ENCODE measurements at places on chromosomes 12 and 14.
A peak's percentile ranks its signal among the peaks of the same experiment; 100 is the strongest.

- peak; percentile 41 for DNase-seq
These were observed 89.0 kb downstream of the AKAP6 start for GRCh38 chr14:32417956-32418552.

- DNase-seq = peak; percentile 93
These were observed 201.9 kb downstream of the DAD1 start for GRCh38 chr14:22386924-22387775.

- DNase-seq = no peak
These were observed 19.7 kb upstream of the DUSP16 start for GRCh38 chr12:12582193-12582881.

DNA sequence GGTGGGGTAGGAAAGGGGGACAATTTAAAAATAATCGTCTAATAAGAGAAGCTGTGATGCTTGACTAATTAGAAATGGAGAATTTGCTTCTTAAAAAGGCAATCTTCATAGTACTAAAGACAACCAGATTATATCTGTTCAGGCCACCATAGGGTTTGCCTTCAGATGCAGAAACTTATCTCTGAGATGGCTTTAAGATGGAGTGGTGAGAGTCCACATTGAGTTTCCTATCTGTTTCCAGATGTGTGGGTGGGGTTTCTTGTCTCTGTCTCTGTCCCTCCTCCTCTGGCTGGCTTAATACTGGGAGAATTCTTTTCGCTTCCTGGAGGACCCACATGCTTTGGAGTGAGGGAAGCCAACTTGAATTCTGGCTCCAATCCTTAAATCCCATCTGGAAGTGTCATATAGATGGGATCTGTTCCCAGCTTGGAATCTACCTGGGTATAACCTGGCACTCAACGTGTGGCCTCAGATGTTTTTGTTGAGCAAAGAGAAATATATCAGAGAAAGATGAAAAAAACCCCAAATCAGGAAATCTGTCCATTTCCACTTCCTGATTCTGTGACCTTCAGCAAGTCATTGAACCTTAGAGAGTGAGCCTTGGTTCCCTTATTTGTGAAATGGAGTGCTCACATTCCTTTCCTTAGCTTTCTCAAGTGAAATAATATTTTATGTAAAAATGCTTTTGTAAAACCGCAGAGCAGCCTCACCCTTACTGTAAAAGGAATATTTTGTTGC, 66.4 kb downstream of the CHST11 start:
- no peak for DNase-seq

GRCh38 chr14:100732766-100733100, 6.0 kb downstream of the DLK1 start:
- DNase-seq = no peak

- no peak for DNase-seq
These were observed 139.3 kb upstream of the TMCC3 start for GRCh38 chr12:94789510-94790225.

DNA sequence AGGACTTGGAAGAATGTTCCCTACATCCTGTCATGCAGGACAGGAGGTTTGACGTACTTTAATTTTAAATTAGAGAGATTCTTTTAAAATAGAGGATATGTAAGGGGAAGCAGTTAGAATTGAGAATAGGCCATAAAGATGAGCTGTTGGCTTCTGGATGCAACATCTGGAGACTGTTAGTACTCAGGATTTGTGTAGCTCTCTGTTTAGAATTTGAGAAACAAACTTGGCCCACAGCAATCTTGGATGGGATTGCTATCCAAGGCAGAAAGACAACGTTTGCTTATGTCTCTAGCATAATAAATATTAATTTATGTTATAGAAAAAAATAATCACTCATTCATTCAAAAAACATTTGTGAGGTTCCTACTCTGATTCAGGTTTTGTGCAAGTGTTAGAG, 398.4 kb upstream of the NOVA1 start:
- DNase-seq = peak; percentile 26

DNA sequence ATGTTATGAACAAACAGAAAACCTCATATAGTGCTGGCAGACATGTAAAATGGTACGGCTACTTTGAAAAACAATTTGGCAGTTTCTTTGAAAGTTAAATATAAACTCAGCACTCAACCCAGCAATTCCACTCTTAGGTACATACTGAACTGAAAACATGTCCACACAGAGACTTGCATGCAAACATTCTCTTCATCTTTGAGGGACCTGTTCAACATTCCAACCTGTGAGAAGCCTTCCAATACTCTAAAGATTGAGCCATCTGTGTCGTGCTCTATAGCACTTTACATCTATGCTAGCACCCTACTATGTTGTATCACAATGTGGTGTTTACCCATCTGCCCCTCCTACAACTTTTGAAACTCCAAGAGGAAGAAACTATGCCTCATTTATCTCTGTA, 79.3 kb downstream of the DNAI7 start:
- no peak for DNase-seq

DNA sequence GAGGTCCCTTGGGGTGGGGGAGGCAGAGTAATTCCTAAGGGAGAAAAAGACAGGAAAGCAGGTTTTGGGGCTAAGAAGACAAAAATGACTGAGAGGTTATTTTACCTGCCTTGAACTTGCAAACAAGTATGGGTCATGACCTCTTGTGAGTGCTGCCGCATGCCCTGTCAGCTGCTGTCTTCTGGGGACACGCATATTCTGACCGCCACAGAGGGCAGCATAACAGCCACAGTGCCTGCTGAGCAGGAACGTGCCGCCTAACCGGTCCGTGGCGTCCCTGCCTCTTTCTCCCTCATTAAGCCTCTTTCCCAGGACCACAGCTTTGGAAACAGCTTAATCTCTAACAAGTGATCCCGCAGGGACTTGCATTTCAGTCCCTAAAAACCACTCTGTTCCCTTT, 51.3 kb upstream of the KCNA1 start:
- peak; percentile 38 for DNase-seq

- no peak for DNase-seq
These were observed 103.9 kb downstream of the SUDS3 start for GRCh38 chr12:118480235-118480634.

DNA sequence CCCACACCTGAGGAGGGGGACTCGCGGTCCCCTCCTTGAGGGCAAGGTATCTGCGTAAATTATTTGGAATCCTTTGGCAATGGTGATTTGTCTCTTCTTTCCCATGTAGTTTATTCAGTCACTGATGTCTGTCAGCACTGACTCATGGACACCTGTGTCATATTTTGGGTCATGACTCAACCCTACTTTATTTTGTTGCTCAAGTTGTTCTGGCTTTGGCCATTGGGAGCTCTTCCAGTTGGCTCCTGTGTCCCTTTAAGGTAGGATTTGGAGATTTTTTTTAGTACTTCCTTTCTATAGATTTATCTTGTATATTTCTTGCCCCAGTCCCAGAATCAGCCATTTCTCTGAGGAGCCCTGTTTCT, 47.4 kb upstream of the C14orf180 start:
- no peak for DNase-seq

GRCh38 chr14:62692490-62693106, 352.7 kb downstream of the KCNH5 start:
- DNase-seq = no peak

GRCh38 chr14:88258021-88258420, 65.0 kb downstream of the KCNK10 start:
- no peak for DNase-seq

- DNase-seq = no peak
These were observed 521.0 kb downstream of the FUT8 start for GRCh38 chr14:65933400-65934069.

- no peak for DNase-seq
These were observed 313.8 kb downstream of the CEP128 start for GRCh38 chr14:80627745-80628144.

GRCh38 chr14:54366736-54367735, 29.8 kb upstream of the CDKN3 start:
- peak; percentile 90 for DNase-seq

DNA sequence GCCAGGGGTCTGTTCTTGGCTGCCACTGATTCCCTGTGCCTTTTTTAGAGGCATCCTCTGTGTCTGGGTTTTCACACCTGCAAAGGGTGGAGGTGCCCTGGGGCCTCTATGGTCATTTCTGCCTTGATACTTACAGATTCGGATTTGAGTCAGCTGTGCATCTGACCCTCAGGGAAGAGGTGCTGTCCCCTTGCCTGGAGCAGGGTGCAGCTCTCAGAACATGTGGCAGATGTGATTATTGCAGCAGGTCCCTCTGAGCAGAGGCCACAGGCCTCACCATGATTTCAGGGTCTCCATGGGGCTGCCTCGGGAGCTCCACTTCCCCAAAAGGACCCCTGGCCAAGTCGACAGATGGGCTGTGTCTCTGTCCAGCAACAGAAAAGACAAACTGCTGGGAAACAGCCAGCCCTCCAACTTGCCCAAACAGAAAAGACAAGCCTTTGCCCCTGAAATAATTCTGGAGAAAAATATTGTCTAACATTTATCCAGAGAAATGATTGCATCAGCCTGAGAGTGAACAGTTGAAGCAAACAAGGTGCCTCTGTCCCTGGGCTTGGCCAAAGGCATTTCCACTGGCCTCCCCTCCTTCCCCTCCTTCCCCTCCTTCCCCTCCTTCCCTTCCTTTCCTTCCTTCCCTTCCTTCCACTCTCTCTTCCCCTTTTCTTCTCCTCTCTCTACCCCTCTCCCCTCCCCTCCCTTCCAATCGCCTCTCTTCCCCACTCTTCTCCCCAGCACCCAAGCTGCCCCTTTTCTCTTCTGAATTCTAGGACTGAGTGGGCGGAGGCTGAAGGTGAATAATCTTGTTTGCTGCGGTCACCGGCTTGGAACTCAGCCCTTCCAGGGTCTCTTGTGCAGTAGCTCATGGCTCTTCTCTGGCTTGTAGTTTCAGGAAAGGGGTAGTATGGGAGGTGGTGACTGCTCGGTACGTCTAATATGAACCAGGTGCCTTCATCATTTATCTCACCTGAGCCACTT, 676 bp downstream of the SERPINA3 start:
- DNase-seq = peak; percentile 91

DNA sequence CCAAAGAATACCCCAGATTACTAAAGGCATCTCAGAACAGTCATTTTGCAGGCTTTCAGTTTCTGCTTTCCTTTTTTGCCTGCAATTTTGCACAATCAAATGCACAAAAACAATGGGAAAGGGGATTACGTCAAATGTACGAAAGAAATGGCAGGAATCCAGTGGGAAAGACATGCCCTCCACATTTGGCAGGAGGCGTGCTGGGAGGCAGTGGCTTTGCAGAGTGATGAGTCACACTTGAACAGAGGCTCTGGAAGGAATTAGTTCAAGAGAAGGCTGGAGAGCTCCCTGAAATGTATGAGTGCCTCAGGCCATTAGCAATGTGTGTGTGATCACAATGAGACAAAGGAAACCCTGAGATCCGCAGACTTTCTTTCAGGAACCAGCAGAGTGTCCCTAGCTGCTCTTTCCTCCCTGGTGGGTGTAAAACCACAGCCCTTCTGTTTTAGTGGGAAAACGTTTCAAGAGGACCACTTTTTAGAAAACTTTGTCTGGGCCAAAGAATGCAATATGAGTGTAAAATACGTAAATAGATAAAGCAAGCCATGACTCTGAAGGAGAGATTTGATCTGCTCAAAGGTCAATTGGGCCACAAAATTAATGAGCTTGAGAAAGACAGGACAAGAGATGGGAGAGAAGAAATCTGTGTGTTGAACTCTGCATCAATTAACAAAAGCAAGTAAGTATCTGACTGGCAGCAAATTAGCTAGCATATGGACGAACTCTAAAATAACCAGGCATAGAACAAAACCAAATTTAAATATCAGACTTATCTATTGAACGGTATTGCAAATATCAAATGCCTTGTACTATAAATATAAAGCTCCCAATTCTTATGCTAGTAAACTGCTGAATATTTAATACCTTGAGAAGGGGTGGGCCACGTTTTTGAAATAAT, 155.4 kb upstream of the PDE3A start:
- peak; percentile 85 for DNase-seq

DNA sequence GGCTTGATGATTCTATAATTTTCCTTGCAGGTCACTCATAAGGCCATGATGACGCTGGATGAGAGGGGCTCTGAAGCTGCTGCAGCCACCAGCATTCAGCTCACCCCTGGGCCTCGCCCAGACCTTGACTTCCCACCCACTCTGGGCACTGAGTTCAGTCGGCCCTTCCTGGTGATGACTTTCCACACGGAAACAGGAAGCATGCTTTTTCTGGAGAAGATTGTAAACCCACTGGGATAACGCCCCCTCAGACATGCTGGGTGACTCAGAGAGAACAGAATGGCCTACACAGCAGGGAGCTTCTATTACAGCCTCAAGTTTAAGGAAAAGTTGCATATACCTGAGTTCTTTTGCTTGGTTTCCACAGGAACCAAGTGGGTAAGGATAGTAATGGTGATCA, 34.3 kb downstream of the SERPINA3 start:
- no peak for DNase-seq

DNA sequence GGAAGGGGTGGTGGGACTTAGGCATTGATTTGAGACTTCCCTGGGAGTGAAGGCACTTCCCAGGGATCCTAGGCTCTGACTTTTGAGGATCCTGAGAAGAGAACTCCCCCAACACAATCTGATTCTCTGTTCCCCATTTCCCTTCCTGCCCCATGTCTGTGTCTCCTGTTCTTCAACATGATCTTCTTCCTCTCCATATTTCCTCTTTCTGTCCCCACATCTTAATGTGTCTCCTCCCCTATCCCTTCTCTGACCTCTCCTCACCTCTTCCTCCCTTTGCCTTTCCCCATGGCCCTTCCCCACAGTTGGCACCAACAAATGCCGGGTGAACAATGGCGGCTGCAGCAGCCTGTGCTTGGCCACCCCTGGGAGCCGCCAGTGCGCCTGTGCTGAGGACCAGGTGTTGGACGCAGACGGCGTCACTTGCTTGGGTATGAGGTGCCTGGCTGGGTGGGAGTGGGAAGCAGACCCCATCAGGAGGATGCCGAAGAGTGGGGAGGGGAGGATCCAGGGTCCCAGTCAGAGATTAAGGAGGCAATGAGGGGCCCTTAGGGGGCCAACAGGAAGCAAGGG, 15.2 kb upstream of the LRP1-AS start:
- no peak for DNase-seq

DNA sequence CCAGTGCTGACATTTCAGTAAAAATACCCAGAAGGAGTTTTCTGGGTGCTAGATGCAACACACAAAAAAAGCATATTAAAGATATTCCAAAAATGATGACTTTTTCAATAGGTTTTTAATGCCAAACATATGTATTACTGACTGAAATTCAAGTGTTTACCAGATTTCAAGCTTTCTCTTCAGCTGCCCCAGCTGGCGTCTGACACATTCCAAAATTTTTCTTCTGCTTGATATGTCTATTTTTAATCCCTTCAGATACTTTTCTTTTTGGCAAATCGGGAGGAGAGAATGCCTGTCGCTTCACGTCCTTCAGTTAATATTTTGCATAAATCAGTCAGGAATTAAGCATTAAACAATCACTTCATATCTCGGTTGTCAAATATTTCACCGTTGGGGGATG, 7.1 kb upstream of the CCDC60 start:
- DNase-seq = peak; percentile 51

GRCh38 chr12:101773650-101774162, 34.4 kb upstream of the SYCP3 start:
- peak; percentile 58 for DNase-seq

- no peak for DNase-seq
These were observed 49.4 kb downstream of the CD9 start for GRCh38 chr12:6249580-6249979.

- DNase-seq = no peak
These were observed 13.8 kb downstream of the SMIM41 start for GRCh38 chr12:52093346-52093745.

DNA sequence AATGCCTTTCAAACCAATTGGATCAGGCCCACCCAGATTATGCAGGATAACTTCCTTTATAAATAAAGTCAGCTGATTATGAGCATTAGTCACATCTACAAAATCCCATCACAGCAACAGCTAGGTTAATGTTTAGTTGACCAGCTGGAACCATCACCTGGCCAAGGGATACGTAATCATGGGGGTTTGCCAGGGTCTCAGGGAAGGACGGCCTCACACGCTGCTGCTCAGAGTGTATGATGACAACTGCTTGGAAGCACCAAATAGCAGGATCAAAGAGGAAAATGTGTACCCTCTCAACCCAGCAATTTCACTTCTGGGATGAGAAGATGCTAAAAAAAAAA, 162.6 kb downstream of the SLC15A4 start:
- DNase-seq = peak; percentile 39

All from lung (tissue), 17 donors.